ENCODE measurements at places on chromosomes 5 and 9. TPM values are rescaled to one million over a fixed set of nuclear protein-coding genes. Genes with fewer than 3 reads are reported as not detected.

GRCh38 chr5:45060724-45061123, 252.0 kb downstream of the MRPS30 start:
- DNase-seq = no peak

DNA sequence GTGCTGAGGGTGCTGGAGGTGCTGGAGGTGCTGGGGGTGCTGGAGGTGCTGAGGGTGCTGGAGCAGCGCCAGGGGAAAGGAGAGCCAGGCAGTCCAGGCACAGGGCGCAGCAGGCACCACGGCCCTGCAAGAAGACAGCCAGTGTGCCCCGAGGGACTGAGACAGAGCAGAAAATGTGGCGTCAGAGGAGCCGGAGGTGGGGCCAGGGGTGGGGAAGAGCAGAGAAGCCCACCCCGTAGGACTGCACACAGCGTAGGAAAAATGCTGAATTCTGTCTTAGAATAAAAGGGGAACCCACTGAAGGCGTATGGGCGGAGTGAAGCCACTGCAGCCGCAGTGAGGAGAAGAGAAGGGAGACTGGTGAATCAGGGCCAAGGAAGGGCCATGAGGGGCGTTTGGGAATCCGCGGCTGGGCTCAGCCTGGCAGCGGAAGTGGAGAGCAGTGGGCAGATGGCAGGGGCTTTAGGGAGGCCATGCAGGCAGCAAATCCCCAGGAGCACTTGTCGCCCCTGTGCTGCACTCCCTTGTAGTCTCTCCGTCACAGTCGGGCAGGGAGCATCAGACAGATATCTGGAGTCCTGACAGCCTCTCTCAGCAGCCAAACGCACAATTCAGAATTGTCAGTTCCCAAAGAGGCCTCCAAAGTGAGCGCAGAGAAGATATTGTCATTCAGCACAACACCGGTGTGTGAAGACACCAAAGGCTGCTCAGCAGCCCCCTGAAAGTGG, 35.9 kb upstream of the LECT2 start:
- DNase-seq = no peak

DNA sequence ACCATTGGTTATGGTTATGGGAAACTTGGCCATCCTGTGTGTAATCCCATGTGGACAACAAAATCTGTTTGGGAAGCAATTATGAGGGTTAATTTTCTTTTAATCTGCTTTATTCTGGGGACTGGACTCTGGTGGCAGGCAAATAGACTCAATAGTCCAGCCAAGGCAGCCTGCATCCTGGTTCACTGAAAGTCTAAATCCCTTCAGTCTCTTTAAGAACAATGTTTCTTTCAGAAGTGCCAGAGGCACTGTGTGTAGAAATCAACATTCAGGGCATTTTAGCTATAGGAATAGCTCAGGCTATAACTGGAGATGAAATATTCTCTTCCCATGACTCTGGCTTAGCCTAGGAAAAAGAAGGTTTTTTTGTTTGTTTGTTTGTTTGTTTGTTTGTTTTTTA, 118.0 kb downstream of the SPATA31D1 start:
- DNase-seq = no peak

DNA sequence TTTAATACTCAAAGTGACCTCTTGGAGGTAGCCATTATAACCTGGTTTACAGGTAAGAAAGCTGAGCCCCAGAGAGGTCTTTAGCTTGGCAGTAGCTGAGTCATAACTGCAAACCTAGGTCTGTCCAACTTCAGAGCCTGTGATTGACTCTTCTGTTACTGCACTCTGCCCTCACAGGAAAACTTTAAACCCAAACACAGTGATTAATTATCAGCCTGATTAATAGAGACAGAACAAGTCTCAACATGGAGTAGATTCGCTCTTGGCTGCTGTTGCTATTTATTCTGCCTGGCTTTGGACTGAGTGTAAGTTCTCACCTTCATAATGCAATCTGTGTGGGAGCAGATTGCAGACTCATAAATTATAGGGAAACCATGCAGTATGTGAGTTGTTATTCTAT, 27.4 kb upstream of the TXN start:
- no peak for DNase-seq

GRCh38 chr9:136194540-136194939, 10.4 kb downstream of the LHX3 start:
- DNase-seq = no peak

DNA sequence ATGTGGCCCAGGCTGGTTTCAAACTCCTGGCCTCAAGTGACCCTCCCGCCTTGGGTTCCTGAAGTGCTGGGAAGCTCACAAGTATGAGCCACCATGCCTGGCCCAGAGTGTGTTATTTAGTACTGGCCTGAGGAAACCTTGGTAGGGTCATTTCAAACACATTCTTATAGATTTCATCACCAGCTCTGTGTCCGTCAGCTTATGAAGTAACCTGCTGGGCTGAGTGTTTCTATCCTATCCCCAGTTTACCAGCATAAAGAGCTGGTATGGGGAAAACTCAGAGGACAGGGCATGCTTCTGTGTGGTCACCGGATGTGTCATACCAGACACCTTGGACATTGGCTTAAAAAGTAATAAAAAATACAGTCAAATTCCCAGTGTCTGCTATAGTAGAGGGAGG, 45.3 kb downstream of the PTPN3 start:
- no peak for DNase-seq

- no peak for DNase-seq
Observed at GRCh38 chr5:150131978-150132694, 23.5 kb downstream of the PDGFRB start.

DNA sequence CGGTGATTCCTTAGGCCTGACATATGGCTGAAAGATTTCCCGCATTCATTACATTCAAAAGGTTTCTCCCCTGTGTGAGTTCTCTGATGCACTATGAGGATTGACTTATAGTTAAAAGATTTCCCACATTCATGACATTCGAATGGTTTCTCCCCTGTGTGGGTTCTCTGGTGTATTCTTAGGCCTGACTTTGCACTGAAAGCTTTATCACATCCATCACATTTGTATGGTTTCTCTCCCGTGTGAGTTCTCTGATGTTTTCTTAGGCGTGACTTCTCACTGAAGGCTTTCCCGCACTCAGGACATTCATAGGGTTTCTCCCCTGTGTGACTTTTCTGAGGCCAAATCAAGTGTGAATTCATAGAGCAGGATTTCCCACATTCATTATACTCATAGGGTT, 35.8 kb downstream of the ZNF782 start:
- no peak for DNase-seq

GRCh38 chr9:36207546-36208012, 16.9 kb downstream of the CLTA start:
- DNase-seq = no peak

DNA sequence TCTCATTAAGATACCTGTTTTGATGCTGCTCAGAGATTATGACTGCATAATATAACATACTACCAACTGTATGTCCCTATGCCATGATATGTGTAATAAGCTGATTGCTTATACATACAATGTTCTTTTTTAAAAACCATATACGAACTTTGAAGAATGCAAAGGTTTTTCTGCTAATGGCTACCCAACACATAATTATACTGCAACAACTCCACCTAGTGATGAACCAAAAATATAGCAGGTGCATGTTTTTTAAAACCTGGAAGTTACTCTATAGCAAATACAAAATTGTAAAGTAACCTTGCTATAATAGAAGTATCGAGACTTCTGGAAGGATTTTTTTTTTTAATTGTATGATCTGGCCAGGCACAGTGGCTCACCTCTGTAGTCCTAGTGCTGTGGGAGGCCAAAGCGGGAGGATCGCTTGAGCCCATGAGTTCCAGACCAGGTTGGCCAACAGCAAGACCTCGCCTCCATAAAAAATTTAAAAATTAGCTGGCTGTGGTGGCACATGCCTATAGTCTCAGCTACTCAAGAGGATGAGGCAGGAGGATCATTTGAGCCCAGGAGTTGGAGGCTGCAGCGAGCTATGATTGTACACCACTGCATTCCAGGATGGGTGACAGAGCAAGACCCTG, 49.1 kb downstream of the HOMER1 start:
- no peak for DNase-seq

DNA sequence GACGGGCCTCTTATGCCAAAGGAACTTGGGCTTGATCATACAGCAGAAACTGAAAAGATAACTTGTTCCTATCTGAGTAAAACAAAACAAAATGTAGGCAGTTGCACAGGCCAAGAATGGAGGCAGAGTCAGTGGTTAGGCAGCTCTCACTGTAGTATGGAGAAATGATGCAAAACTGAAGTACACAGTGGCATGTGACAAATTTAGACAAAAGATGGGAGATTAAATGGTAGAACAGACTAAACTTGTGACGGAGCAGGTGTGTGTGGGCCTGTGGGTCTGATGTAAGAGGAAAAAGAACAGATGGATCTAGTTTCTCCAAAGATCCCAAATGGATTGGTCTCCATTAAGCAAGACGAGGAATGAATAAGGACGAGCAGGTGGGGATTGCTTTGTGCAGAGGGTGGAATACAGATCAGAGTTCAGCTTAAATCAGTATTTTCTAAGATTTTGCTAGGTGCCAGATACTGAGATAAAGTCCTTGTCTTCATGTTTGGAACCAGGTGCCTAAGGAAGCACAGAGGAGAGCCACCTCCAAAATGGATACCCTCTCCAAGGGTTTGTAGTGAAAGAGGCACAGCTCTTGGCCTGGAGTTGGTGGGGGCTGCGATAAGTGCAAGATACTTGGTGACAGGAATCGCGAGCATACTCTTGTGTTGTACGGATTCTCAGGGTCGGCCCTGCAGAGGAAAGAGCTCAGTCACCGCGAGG, 722 bp upstream of the DCP2 start:
- peak; percentile 18 for DNase-seq

DNA sequence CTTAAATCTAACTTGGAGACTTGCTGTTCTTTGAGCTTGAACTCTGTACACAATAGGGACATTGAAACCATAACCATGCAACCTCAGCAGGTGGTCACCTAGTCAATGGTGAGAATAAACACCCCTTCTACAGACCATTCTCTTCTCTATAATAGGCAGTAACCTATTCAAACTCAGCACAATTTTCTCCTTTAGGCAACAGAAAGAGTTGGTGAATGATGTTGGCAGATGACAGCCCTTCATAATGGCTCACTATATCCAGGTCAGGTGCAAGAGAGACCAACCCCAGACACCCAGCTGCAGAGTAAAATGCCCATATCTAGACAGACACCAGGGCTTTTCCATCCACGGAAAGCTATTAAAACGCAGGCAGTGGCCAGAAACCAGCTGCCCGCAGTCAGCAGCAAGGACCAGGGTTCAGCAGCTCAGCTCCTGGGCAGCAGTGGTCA, 106.7 kb downstream of the SERINC5 start:
- DNase-seq = no peak

DNA sequence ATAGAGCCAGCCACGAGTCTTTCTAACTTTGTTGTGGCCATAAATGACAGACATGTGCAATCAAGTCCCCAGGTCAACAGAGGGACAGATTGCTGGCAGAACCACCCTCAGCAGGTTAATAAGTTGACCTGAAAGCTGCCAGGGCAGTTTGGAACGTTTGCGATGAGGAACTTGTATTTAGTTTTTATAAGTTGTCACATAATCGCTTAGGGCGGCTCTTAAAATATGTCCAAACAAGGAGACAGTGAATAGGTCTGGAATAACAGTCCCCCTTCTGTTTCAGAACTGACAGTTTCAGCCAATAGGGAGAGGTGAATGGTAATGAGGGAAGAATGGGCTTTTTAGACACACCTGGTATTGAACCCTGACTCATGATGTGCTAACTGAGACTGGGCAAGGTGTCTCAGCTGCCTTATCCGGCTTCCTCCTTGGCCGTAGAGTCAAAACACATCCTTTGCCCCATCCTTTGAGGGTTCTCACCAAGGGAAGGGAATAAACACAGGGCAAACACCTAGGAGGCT, 33.6 kb upstream of the GABRP start:
- DNase-seq = no peak

DNA sequence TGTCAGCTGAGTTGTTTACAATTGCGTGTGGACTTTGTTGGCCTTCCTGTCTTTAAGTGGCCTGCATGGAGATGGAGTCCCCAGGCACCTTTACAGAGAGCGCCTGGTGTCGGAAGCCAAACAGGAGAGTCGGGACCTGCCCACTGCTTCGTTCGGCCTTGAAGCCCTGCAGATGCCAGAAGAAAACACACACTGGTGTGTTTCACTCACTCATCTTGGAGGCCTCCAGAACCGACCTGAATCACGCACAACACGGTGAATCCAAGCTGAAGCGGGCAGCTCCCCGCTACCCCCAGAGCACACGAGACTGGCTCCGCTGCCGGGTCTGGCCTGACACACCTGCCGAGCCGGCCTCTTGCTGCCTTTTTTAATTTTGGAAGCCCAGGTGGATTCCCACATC, 419.4 kb upstream of the IRX4 start:
- no peak for DNase-seq

- no peak for DNase-seq
Observed at GRCh38 chr5:122311497-122311960, 508 bp upstream of the SNCAIP start.

DNA sequence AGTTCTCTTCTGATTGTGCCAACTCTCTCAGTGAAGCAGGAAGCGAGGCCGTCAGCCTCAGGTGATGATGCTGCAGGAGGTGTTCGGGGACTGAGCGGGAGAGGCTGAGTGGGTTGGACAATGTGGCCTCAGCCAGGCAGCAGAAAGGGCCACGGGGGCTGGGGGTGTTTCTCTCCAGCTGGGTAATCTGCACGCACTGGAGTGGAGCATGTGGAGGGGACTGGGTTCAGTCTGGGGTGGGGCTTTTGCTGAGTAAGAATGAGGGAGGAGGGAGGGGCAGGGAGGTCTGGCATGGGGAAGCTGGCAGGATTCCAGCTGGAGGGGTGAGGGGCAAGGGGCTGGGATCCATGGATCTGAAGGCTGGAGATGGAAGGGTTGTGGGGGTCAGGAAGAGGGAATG, 60.8 kb upstream of the PHYKPL start:
- DNase-seq = no peak

GRCh38 chr5:56317923-56318561, 84.9 kb upstream of the ANKRD55 start:
- DNase-seq = no peak

GRCh38 chr5:67268231-67269021, 71.8 kb upstream of the CD180 start:
- no peak for DNase-seq

- DNase-seq = no peak
Observed at GRCh38 chr9:79671558-79671957, 99.8 kb downstream of the TLE4 start.

DNA sequence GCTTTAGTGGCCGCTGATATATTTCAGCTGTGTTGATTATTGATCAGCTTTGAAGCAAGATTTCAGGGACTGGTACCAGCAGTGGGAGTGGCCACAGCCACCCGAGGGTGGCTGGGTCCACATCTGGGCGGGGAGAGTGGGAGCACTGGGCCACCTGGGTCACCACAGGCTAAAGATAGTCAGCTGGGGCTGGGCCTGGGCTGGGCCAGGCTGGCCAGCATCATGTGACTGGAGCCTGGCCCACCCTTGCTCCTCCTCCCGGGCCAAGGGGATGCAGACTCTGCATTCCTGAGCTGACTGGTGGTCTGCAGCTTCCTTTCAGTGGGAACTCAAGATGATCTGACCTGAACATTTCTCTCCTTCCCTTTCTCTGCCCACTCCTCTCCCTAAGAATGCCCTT, 27.1 kb downstream of the LARP1 start:
- DNase-seq = no peak

SCGB3A2 gene
- not detected for total RNA-seq

ZNF484 gene
- total RNA-seq = 5.8 TPM

IL5 gene
- total RNA-seq = not detected

IGIP gene
- total RNA-seq = 1.4 TPM

GABRA1 gene
- total RNA-seq = not detected

RFESD gene
- total RNA-seq = 9.1 TPM

OR1J2 gene
- total RNA-seq = not detected

TRPM6 gene
- total RNA-seq = not detected

Measured in activated naive CD4-positive, alpha-beta T cell treated with anti-CD3 and anti-CD28 coated beads for 36 hours (primary cell).